ENCODE measurements at places on chromosomes 11 and 22.

DNA sequence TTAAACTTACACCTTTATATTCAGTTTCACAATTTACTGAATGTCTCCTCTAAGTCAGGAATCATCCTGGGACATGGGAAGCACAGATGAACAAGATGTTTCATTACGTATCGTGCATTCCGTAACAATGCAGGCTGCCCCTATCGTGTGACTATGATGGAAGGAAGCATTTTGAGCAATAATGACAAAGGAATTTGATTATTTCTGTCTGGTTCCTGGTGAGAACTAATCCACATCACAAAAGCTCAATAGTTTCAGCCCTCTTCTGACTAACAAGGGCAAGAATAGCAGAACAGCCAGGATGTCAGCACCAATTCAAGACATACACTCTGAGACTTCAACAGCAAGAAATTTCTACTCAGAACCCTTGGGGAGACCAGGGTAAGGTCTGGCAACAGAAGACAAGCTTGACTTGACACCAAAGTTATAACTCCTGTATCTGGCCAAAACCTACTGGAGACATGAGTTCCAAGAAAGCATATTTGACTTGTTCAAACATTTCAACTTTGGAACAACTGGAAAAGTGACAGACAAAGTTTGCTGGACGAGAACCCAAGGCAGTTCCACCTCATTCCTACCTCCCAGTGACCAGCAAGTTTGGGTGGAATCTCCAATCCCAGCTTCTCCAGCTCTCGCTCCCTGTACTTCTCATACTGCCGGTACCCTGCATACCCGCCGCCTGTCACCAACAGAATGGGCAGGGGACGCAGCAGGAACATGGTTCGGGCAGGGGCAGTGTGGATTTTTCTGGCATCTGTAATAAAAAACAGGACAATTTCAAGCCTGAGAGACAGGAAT, 14.3 kb downstream of the PISD start:
- DNase-seq = no peak

- DNase-seq = no peak
Measured at GRCh38 chr11:69292221-69292648, 1.7 kb upstream of the MYEOV start.

DNA sequence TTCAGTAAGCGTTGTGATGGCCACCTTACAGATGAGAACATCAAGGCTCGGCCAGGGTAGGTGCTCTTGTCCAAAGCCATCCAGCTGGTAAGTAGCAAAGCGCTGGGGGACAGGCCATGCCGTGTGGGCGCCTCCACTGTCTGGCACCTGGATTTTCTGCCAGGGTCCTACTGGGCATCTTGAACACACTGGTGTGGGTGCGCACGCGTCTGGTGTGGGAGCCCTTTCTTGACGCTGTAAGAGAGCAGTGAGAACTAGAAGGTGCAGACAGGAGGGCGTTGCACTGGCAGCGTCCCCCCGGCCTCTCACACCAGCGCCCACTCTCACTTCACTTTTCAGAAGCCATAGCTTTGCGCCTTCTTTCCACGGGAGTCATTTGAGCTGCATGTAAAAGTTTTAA, 296.6 kb downstream of the TBC1D22A start:
- DNase-seq = no peak

DNA sequence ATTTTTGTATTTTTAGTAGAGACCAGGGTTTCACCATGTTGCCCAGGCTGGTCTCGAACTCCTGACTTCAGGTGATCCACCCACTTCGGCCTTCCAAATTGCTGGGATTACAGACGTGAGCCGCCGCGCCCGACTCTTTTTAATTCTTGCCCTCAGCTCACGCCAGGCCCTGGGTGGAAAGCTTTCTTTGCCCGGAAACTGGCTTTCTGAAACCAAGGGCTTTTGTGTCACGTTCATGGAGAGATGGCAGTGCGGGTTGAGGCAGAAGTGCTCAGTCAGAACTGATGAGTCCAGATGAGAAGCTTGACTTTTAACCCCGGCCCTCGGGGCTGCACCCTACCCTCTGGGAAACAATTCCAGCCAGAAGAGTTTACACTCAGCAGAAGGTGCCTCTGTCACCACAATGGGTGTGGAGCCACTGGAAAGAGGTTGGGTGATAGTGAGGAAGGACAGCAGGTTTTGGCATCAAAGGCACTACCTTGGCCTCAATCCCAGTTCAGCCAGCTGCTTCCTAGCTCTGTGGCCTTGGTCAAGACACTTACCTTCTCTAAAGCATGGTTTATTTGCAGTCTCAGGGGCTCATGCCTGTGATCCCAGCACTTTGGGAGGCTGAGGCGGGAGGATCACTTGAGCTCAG, 890 bp upstream of the ARFGAP3 start:
- no peak for DNase-seq

DNA sequence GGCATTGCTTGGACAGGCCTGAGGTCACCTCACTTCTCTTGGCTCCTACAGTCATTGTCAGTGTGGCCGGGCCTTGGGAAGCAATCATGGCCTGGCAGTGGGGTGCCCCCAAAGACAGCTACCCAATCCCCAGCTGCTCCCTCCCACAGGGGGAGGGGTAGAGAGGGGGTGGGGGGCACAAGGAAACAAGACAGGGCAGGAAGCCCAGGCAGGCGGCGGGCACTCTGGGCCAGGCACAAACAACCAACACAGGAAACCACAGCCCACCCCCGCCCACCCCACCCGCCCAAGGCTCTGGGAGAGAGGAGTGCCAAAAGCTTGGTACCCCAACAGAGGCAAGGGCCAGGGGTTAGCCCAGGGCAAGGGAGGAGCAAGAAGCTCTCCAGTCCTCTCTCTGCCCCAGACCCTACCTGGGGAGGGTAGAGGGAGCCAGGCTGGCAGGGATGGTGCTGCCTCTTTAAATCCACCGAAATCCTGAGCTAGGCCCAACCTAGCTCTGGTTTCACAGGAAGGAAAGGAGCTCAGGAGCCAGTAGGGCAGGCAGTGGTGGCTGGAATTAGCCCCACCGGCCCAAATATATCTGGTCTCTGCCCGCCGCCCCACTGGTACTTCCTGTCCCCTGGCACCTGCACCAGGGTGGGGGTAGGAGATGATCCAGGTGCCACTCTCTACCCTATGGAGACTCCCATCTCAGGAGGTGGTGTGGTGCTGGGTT, 12.2 kb downstream of the BCL9L start:
- peak; percentile 20 for DNase-seq

- DNase-seq = no peak
Measured at GRCh38 chr11:26569646-26570045, 2.4 kb downstream of the MUC15 start.

- no peak for DNase-seq
Measured at GRCh38 chr11:64536396-64536941, 54.6 kb upstream of the SLC22A12 start.

DNA sequence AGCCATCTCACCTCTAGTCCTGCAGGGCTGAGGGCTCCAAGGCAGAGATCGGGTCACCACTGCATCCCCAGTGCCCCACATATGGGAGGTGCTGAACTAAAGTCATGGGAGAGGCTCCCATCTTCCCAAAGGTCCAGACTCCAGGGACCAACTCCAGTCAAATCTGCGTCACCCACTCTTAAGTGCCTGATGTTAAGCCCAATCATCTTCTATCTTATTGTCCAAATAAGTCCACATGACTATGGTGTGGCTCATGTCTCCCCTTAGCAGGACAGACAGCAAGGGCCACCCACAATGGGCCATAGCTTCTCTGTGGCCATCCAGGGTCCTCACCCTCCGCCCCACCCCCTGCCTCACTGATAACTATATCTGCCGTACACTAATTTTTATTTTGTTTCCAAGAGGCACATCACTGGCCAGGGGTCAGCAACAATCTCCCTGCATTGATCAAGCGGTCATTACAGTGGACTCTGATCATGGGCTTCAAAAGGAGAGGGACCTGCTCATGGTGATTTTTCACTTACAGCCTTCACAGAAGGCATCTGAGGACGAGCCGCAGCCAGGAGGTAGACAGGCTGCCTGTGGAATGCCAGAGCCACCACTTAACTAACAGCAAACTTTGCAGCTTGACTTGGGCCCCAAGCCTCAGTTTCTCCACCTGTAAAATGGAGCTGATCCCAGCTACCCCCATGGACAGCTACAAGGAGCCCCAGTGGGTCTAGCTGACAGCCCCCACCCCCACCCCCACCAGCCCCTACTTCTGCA, 23.3 kb downstream of the MYH9 start:
- DNase-seq = no peak

DNA sequence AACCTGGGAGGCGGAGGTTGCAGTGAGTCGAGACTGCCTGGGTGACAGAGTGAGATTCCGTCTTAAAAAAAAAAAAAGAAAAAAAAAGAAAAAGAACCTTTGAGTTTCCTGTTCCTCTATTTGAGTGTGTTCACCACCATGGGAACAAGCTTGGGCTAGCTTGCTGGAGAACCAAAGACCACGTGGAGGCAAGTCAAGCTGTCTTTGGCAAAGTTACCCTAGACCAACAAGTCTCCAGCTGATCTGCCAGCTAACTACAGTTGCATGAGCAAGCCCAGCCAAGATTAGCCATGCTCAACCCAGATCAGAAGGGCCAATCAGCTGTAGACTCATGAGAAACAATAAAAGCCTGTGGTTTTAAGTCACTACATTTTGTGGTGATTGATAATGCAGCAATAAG, 29.7 kb downstream of the SLN start:
- DNase-seq = no peak

DNA sequence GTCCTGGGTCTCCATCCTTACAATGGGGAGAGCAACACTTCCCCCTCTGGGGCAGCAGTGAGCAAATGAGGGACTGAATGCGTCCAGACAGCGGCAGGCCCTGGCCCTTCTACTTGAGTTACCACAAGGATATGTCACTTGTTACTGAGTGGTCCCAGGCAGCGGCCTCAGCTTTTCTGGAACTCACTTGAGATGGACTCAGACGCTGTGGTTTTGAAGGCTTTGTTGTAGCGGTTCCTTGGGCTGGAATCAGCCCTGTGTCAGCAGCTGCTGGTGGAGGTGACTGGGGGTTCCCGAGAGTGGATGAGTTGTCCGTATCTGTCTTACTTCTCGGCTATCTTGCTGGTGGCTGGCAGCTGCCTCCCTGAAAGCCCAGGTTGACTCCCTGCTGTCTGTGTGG, 77.0 kb downstream of the MICAL2 start:
- no peak for DNase-seq

All from anterior cingulate cortex (tissue), 58 donors.